ENCODE measurements at places on chromosomes 12 and 14.

DNA sequence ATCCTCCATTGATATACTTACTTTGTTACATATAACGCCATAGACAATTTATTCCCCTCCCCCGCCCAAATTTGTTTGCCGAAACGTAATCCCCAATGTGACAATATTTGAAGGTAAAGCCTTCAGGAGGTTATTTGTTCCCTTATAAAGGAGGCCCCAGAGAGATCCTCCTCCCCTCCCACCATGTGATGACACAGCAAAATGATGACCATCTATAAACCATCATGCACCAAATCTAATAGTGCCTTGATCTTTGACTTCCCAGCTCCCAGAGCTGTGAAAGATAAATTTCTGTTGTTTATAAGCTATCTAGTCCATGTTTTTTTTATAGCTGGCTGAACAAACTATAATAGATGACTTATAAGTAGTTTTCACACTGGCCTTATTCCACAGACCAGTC, 122.2 kb downstream of the PTPRO start:
- H3K4me3 ChIP-seq = no peak overlapping the region
- no peak for DNase-seq
- no peaks in the 10 kb centered on the region for H3K36me3 ChIP-seq
- no peak overlapping the region for H3K27ac ChIP-seq
- H3K4me1 ChIP-seq = no peaks in the 10 kb centered on the region

DNA sequence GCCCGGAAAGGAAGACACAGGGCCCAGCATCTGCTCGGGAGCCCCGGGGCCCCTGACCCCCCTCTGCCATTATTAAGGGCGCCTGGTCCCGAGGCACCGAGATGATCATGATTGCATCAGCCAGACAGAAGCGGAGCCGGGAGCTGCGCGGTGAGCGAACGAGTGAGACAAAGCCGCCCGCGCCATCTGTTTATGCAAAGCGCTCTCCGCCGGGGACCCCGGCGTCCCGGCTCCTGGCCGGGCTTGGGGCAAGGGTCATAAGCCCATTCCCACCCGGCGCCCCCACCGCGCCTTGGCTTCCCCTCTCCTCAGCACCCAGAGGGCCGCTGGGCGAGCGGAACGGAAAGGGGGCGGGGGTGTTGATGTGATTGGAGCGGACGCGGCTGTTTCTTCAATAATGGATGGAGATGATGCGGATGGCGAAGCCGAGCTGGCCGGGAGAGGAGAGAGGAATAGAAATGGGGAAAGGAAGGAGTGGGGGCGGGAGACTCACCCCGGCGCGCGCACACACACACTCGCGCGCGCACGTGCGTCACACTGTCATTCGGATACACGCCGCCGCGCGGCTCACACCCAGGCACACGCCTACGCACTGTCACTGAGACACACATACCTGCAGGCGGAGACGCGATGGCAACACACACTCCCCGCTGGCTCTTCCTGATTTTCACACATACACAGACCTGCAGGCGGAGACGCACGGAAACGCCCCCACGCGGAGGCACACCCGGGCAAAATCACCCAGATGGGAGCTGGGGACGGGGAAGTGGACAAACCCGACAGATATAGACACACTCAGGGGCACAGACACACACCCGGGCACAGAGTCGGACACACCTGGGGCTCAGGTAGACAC, 10.7 kb downstream of the STAC3 start:
- peak overlapping the region; percentile 64 for H3K27ac ChIP-seq
- H3K27me3 ChIP-seq = no peaks in the 10 kb centered on the region
- H3K4me1 ChIP-seq = peaks cover 23% of the 10 kb centered on the region
- DNase-seq = peak; percentile 89
- peak overlapping the region; percentile 96 for H3K4me3 ChIP-seq
- no peaks in the 10 kb centered on the region for H3K36me3 ChIP-seq

- no peaks in the 10 kb centered on the region for H3K4me1 ChIP-seq
- H3K36me3 ChIP-seq = no peaks in the 10 kb centered on the region
- no peak overlapping the region for H3K27ac ChIP-seq
- no peak overlapping the region for H3K4me3 ChIP-seq
- H3K27me3 ChIP-seq = peaks cover 53% of the 10 kb centered on the region
These were observed 59.9 kb upstream of the FBRSL1 start for GRCh38 chr12:132429946-132430643.

DNA sequence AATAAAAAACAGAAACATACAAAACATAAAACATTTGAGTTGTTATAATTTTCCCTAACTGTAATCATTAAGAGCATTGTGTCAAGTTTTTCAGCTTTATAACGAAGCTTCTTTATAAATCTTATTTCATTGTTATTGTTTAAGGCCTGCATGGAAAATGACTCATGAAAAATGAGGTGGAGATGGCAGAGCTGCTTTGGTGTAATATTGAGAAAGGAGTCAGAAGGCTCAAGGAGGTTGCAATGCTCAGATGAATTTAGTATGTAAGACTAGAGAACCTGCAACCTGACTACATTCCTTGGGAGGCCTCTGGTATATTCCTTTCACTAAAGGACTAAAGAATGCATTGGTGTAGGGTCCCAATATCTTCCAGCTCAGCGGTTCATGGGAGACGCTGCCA, 61.5 kb downstream of the TMEM30B start:
- H3K4me3 ChIP-seq = no peak overlapping the region
- peak; percentile 71 for DNase-seq
- no peaks in the 10 kb centered on the region for H3K36me3 ChIP-seq
- H3K27me3 ChIP-seq = no peaks in the 10 kb centered on the region
